Activated gamma-delta T cell treated with anti-CD3 and anti-CD28 coated beads, Interleukin-2, amount 50 U/mL, for 16 hours (primary cell): ENCODE measurements at places on chromosomes 6 and 20.

GRCh38 chr20:57389695-57390603 lies 1.2 kb upstream of the RBM38 start:
- peak; percentile 50 for DNase-seq

GRCh38 chr20:36754656-36755222 lies 8.8 kb upstream of the NDRG3 start:
- DNase-seq, result no peak

GRCh38 chr6:11235062-11235461 lies 2.6 kb upstream of the NEDD9 start:
- DNase-seq, result no peak

DNA sequence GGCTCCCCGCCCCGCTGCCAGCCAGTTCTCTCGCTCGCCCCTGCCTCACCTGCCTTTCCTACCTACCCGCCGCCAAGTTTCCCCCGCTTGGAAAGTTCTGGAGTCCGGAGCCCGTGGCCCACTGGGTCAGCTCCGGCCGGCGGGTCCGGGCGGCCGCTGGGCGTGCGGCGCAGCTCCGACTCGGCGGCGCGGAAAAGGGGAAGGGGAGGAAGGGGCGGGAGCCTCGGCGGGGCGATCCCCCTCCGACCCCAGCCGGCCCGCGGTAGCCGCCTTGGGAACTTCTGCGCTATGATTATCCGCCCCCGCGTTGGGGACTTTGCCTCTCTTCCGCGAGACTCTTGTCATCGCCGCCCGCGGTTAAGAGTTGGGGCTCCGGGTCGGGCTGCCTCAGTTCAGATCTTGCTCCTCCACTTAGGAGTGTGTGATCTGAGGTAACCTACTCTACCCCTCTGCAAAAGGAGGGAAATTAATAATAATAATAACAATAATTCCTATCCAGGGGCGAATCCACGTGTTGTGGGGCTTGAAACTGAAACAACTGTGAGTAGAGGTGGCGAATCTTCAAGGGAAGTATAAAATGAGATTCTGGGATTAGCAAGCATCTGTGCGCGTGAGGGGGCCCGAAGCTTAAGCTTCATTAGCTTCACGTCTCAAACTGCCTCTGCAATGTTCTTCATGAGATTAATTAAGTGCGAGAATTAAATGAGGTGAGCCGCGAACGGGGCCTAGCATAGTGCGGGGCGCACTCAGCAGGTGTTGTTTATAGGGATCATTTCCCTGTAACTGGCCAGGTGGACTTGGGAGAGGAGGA lies 30.8 kb downstream of the SF3B5 start:
- DNase-seq, result peak; percentile 34

DNA sequence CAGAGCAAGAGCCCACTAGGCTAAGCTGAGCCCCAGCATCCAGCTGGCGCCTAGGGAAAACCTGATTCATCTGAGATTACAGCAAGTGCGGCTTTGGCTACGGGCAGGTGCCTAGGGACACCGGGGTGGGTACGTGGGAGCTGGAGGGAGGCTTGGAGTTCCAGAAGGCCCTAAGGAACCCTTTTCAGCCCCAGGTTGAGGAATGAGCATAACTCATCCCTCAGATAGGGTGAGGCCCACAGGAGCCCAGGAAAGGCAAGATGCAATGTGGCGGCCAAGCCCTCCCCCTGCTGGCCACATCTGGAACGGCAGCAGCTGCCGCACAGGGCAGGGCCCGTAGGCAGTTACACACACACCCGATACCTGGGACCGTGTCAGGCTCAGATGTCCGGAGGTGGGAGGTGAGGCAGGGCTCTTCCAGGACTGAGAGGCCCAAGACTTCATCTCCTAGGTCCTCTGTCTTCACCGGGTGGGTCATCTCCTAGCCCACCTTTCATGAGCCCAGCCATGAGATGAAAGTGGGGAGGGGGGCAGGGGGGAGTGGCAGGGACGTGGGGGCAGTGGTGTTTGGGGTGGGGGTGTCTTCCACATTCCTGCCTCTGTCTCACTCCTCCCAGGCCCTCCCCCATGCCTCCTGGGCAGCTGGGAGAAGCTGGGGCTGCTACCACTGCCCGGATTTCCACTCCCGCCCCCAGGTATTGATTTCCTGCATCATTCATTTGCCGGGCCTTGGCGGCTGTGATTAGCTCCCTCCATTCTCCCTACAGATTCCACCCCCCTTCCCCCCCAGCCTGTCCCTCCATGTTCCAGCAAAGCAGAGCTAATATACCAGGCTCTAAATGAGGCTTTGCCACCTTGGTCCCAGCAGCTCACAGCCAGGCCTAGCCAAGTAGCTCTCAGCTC lies 5.5 kb downstream of the MDGA1 start:
- DNase-seq, result peak; percentile 66

DNA sequence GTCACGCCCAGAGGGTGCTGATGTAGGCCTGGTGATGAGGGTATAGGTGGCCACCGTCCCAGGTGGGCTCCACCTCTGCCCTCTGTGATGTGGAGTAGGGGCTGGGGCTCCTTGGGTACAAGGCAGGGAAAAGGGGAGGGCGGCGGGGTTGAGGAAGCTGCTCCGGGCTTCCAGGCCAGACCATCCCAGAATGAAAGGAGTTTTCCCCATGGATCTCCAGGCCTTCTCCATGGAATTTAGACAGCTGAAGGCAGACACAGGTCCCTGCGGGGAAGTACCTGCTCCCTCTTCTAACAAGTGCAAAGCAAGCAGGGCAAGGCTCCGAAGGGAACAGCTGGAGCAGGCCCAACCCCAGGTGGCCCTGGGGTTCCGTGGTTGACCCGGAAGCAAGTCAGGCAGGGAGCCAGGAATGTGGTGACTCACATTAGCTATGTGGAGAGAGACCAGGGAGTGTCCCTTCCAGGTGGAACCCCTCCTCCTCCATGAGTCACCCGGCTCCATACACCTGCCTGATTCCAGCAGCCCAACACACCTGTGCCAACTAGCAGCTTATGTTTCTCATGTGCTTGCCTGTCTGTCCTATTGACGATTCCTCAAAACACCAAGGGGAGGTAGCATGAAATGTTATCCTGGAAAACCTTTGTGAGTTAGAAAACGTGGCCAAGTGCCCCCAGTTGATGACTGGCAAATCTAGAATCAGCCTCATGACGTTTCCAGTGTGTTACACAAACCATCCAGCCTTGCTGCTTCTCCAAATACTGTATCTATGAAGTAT lies 59.7 kb upstream of the SNX9 start:
- no peak for DNase-seq

DNA sequence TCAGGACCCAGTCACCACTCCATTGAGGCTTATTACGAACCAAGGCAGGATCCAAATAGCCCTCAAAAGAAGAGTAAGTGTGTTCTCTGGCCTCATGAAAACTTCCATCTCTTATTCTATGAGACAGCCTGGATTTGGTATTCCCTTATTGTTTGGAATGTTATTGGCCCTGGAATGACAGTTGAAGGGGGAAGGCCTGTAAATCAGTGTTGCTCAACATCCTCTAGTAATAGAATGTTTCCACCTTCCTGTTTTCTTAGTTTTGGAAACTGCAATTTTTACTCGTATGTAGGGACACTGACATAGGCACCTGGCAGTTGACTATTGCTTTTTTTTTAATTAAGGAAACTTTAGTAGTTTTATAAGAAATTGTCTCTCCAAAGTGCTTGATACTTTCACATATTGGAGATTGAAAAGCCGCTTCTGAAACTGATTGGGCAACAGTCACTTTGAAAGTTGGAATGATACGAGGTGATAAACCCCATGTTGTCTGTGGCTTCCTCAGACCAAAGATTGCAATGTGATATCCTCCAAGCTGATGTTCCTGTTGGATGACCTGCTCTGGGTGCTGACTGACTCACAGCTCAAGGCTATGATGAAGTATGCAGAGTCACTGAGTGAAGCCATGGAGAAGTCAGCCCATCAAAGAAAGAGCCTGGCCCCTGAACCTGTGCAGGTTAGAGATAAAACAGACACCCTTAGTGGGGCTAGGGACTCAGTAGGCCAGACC lies 43.1 kb downstream of the BLTP3A start:
- no peak for DNase-seq

GRCh38 chr6:168370310-168370991 lies 50.9 kb upstream of the DACT2 start:
- DNase-seq, result peak; percentile 35

- no peak for DNase-seq
These were observed 844 bp upstream of the ABRACL start for GRCh38 chr6:139027620-139028182.

DNA sequence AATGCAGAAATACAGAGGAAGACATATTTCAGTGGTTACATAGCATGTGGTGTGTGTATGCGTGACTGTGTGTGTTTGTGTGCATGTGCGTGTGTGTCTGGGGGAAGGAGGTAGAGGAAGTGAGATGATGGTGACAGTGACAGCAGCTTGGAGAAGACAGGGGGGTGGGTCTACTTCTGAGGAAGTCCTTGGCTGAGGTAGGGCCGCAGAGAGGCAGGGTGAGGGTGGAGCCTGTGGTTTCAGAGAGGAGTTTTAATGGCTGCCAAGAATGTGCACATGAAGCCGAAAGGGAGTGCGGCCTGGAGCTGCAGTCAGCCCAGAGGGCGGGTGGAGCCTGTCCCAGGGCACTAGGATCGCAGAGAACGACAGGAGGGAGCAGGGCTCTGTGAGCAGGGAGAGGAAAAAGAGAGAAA lies 22.7 kb upstream of the RNF24 start:
- DNase-seq, result peak; percentile 65

- no peak for DNase-seq
These were observed 7.3 kb downstream of the RGS17 start for GRCh38 chr6:153123801-153124200.

- DNase-seq, result no peak
These were observed 185.4 kb upstream of the SLC24A3 start for GRCh38 chr20:19026901-19027644.
